ENCODE measurements at places on chromosomes 6 and 20. TPM values are rescaled to one million over a fixed set of nuclear protein-coding genes. Genes with fewer than 3 reads are reported as not detected.

ABT1 gene
- 44.5 TPM for polyA plus RNA-seq

TRIM31 gene
- not detected for polyA plus RNA-seq

SPATS1 gene
- not detected for polyA plus RNA-seq

THBS2 gene
- polyA plus RNA-seq: not detected

SRMS gene
- polyA plus RNA-seq: not detected

PPP1R14C gene
- polyA plus RNA-seq: not detected

DNA sequence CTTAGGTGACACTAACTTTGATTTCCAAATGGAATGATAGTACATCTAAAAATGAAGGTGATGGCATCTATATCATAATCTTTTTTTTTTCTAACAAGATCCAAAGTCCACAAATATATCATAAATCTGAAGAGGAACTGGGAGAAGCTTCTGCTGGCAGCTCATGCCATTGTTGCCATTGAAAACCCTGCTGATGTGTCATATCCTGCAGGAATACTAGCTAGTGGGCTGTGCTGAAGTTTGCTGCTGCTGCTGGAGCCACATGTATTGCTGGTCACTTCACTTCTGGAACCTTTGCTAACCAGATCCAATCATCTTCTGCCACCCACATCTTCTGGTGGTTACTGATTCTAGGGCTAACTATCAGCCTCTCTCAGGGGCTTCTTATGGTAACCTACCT is 27.4 kb upstream of the KHDC1 start:
- no peak for DNase-seq
- no peaks in the 10 kb centered on the region for H3K36me3 ChIP-seq
- no peaks in the 10 kb centered on the region for H3K27me3 ChIP-seq
- H3K27ac ChIP-seq: no peak overlapping the region
- no peaks in the 10 kb centered on the region for H3K4me1 ChIP-seq

DNA sequence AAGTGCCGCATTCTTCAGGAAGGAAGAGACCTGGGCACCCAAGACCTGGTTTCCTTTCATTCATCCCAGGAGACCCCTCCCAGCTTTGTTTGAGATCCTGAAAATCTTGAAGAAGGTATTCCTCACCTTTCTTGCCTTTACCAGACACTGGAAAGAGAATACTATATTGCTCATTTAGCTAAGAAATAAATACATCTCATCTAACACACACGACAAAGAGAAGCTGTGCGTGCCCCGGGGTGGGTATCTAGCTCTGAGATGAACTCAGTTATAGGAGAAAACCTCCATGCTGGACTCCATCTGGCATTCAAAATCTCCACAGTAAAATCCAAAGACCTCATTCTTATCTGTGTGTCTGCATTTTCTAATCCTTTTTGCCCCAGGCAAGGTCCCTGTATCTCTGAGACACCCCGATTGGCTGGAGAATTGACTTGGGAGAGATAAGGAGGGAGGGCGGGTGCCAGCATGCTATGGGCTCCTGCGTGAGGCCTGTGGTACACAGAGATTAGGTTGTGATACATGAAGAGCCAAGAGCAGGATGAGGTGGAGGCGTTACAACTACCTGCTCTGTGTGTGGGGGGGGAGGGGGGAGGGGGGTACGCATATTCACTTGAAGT is 4.8 kb downstream of the MUC21 start:
- peaks cover 6% of the 10 kb centered on the region for H3K4me1 ChIP-seq
- peaks cover 10% of the 10 kb centered on the region for H3K27me3 ChIP-seq
- H3K36me3 ChIP-seq: no peaks in the 10 kb centered on the region
- DNase-seq: no peak
- H3K27ac ChIP-seq: no peak overlapping the region
- no peak overlapping the region for H3K4me3 ChIP-seq

DNA sequence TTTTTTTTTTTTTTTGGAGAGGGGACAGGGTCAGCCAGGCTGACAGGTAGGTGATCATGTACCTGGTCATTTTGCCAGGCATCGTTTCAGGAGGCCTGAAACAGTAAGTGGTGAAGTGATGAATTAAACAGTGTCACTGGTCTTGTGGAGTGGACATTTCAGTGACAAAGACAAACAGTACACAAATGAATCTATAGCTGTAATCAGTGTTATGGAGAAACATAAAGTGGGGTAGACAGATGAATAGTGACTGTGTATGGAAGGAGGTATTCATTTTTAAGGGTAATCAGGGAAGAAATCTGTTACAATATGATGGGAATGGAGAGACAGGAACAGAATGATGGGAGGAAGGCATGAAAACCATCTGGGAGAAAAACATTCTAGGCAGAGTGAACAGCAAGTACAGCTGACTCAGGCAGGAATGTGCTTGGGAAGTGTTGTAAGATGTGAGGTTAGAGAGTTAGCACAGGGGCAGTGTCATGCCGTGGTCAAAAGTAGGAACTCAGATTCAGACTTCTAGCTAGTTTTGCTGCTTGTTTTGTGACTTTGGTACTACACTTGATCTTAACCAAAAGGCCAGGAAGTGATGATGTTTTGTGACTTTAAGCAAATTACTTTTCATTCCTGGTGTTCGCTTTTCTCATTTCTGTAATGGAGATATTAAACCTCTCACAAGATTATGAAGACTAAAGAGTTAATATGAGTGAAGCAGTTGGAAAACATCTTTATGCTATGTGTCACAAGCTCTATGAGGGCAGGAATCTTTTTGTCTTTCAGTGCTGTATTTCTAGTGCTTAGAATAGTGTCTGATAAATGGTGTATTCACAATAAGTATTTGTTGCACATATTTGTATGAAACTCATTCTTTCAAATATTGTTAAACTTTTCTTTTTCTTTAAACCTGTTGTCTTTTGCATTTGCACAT is 43.4 kb downstream of the QKI start:
- peaks cover 6% of the 10 kb centered on the region for H3K27me3 ChIP-seq
- peak overlapping the region; percentile 99 for H3K27ac ChIP-seq
- peaks cover 4% of the 10 kb centered on the region for H3K36me3 ChIP-seq
- peak overlapping the region; percentile 24 for H3K4me3 ChIP-seq
- H3K4me1 ChIP-seq: peaks cover 57% of the 10 kb centered on the region

- peaks cover 1% of the 10 kb centered on the region for H3K27me3 ChIP-seq
- H3K27ac ChIP-seq: no peak overlapping the region
- no peaks in the 10 kb centered on the region for H3K36me3 ChIP-seq
- no peak overlapping the region for H3K4me3 ChIP-seq
- no peak for DNase-seq
- H3K4me1 ChIP-seq: no peaks in the 10 kb centered on the region
Measured at GRCh38 chr6:50791900-50792508, 26.7 kb upstream of the TFAP2B start.

DNA sequence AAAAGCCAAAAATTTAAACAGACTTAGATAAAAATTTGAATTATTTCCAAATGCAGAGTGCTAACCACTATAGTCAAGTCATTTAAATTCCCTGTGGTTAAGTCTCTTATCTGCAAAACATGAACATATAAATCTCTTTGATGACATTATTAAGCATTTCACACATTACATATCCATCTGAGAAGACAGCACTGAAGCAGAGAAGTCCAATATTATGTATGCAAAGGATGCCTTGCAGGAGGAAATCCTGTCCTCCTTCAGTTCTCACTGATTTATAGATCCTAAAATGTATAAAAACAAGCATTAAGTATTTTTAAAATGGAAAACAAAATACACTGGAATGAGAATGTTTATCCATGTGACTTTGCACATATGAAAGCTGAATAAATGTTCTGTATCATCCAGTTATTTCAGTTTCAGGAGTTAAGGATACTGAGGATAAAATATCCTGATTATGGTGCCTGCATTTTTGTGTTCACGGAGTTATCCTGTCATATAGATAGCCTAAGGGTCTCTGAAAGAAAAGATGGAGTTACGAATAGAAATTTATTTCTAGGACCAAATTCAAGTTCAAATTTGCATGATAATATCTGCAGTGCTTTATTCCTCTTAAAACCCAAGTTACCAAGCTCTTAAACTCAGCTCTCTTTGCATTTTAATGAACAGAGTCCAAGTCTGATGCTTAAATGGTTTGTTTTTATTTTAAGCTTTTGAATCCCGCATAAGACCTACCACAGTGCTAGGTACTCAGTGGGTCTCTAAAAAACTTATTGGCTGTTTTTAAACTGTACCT is 145.4 kb downstream of the PRKN start:
- H3K27me3 ChIP-seq: no peaks in the 10 kb centered on the region
- no peak overlapping the region for H3K27ac ChIP-seq
- no peaks in the 10 kb centered on the region for H3K36me3 ChIP-seq
- no peak overlapping the region for H3K4me3 ChIP-seq
- no peak for DNase-seq
- H3K4me1 ChIP-seq: no peaks in the 10 kb centered on the region

- peaks cover 6% of the 10 kb centered on the region for H3K27me3 ChIP-seq
- H3K36me3 ChIP-seq: no peaks in the 10 kb centered on the region
- no peak for DNase-seq
- no peaks in the 10 kb centered on the region for H3K4me1 ChIP-seq
- H3K27ac ChIP-seq: no peak overlapping the region
- no peak overlapping the region for H3K4me3 ChIP-seq
Measured at GRCh38 chr20:44720621-44720996, 5.4 kb downstream of the CCN5 start.

DNA sequence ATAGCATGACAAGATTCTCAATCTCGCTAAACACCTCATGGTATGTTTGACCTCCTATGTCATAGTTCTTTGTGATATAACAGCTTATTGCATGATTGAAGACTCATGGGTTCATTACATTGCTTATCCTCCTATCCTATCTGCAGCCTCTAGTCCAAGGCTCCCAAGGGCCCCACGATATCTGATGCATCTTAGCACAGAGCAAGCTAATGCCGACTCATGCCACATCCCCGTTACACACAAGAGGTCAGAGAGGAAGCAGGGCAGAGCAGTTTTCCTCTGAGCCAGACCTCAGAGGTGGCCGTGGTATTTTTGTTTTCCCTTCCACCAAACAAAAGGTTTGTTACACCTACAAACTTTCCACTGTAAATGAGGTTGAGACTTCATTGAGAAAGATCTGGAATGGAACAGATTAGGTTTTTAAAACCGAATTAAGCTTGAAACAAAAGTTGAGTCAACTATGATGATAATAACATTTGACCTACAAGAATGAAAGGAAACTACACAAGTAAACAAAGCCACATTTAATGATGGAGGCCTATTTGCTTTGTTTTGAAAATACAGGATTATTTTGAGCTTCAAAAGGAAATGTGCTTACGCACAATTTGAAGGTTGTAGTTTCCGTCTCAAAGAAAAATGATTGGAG is 133.9 kb upstream of the MYLIP start:
- H3K27me3 ChIP-seq: peaks cover 2% of the 10 kb centered on the region
- peak; percentile 12 for DNase-seq
- peak overlapping the region; percentile 16 for H3K4me3 ChIP-seq
- H3K27ac ChIP-seq: peak overlapping the region; percentile 68
- H3K4me1 ChIP-seq: peaks cover 25% of the 10 kb centered on the region
- H3K36me3 ChIP-seq: no peaks in the 10 kb centered on the region

DNA sequence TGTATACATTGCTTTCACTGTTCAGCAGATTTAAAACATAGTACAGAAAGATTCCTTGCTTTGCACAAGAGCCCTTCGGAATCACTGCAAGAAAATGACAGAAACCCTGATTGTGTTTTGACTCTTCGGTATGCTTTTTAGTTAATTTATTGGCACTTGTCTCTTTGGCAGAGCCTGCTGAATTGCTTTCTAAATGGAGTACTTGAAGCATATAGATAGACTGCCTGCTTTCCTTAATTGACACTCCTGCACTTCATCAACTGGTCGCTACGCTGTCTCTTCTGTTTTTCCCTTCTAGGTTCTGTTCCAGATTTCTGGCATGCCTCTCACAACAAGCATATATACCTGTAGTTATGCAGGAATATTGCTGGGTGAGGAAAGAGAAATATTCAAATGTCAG is 22.4 kb upstream of the RBM24 start:
- H3K27me3 ChIP-seq: no peaks in the 10 kb centered on the region
- H3K4me3 ChIP-seq: no peak overlapping the region
- H3K36me3 ChIP-seq: no peaks in the 10 kb centered on the region
- no peaks in the 10 kb centered on the region for H3K4me1 ChIP-seq

- DNase-seq: no peak
- peaks cover 68% of the 10 kb centered on the region for H3K4me1 ChIP-seq
- H3K36me3 ChIP-seq: no peaks in the 10 kb centered on the region
- peak overlapping the region; percentile 28 for H3K27ac ChIP-seq
Measured at GRCh38 chr6:157530126-157530525, 149.1 kb downstream of the ZDHHC14 start.

GRCh38 chr6:6588924-6589709 is 597 bp downstream of the LY86 start:
- no peak overlapping the region for H3K27ac ChIP-seq
- DNase-seq: no peak
- no peaks in the 10 kb centered on the region for H3K36me3 ChIP-seq
- H3K4me1 ChIP-seq: peaks cover 30% of the 10 kb centered on the region

DNA sequence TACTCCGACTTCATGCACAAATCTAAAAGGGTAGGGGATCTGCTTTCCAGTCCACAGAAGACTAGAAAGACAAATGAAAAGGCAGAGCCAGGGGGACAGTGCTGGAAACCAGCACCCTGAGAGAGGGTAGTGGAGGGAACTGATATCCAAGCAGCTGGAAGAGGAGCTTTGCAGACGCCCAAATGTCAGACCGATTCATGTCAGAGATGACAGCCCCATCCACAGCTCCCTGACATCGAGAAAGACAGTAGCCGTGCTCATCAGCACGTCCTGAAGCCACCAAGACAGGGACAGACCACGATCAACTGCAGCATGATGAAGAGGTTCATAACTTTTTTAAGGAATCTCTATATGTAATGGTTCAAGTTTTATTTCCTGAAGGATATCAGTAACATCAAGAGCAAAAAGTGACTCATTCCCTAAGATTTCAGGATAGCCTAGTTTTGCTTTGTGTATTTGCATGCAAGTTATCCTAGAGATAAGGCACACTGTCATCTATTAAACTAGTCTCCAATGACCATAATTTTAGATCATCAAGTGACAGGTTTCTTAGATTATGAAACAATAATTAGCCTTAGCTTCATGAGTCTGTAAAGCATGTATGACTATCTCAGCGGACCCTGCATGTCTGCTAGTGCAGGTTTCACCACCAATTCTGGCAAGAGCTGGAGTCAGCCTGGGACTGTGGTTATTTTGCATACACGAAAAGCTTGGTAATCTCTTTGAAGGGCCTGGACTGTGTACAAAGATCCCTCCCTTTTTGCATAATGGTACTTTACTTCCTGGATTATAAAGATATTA is 43.0 kb downstream of the PRDM1 start:
- H3K27me3 ChIP-seq: peaks cover 2% of the 10 kb centered on the region
- H3K4me3 ChIP-seq: no peak overlapping the region
- peaks cover 8% of the 10 kb centered on the region for H3K4me1 ChIP-seq
- no peak overlapping the region for H3K27ac ChIP-seq
- no peak for DNase-seq

GRCh38 chr20:19652591-19653026 is 105.4 kb upstream of the RIN2 start:
- no peaks in the 10 kb centered on the region for H3K4me1 ChIP-seq
- no peak for DNase-seq
- H3K4me3 ChIP-seq: no peak overlapping the region
- no peaks in the 10 kb centered on the region for H3K36me3 ChIP-seq
- no peaks in the 10 kb centered on the region for H3K27me3 ChIP-seq

GRCh38 chr6:10999994-11000393 is 44.1 kb downstream of the ELOVL2 start:
- no peaks in the 10 kb centered on the region for H3K36me3 ChIP-seq
- no peak overlapping the region for H3K27ac ChIP-seq
- H3K4me3 ChIP-seq: no peak overlapping the region
- peaks cover 6% of the 10 kb centered on the region for H3K27me3 ChIP-seq
- H3K4me1 ChIP-seq: no peaks in the 10 kb centered on the region
